ENCODE measurements at places on chromosomes 6 and 20.

DNA sequence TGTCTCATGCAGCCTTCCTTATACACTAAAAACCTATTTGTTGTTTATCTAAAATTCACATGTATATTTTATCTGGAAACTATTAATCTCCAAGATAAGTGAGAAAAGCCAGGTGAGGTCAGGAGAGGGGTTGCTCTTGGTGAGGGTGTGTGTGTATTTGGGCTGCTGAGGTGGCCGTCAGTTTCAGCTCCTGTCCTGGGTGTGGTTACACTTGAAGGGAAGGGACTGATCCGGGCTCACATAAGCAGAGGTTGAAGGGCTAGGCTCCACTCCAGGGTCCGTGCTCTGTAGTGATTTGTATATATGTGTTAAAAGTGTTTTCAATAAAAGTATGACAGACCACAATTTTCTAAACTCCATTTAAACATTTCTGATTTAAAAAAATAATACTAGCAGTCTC is 13.5 kb upstream of the SNAI1 start:
- ATAC-seq = no peak

DNA sequence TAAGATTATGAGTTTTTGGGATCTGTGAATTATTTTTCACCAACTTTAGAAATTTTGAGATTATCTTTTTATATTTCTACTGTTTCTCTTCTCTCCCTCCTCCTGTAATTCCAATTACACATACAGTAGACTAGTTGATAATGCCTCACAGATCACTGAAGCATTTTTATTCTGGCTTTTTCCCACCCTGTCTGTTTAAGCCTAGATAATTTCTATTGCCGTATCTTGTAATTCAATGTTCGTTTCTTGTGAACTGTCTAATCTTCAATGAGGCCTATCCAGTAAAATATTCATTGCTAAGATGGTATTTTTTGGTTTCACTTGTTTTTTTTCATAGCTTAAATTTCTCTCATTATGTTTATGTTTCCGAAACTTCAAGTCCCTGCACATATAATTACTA is 12.0 kb downstream of the MDN1 start:
- ATAC-seq = no peak

DNA sequence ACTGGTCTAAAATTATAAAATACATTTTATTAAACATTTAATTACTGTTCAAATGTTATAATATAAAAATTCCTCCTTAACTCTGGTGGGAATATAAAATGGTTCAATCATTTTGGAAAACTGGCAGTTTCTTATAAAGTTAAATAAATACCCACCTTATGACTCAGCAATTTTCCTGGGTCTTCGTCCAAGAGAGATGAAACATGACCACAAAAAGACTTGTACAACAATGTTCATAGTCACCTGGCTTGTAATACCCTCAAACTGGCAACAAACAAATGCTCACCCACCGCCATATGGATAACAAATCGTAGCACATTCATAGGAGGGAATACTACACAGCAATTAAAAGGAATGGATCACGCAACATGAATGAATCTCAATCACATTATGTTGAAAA is 66.0 kb upstream of the RIN2 start:
- no peak for ATAC-seq

GRCh38 chr6:157059781-157060180 is 263.5 kb downstream of the TMEM242 start:
- ATAC-seq = no peak

- ATAC-seq = no peak
Observed at GRCh38 chr6:13360671-13361540, 32.6 kb upstream of the TBC1D7 start.

DNA sequence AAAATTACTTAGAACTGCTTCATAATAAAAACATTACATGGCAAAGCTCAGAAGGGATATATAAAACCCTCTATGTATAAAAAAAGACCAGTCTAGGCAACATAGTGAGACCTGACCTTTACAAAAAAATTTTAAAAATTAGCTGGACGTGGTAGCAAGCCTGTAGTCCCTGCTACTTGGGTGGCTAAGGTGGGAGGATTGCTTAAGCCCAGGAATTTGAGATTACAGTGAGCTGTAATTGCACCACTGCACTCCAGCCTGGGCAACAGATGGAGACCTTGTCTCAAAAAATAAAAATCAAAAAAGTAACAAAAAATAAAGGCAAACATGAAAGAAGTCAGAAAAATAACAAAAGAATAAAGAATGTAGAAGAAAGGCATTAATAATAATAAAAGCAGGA is 21.5 kb upstream of the TPD52L1 start:
- no peak for ATAC-seq

DNA sequence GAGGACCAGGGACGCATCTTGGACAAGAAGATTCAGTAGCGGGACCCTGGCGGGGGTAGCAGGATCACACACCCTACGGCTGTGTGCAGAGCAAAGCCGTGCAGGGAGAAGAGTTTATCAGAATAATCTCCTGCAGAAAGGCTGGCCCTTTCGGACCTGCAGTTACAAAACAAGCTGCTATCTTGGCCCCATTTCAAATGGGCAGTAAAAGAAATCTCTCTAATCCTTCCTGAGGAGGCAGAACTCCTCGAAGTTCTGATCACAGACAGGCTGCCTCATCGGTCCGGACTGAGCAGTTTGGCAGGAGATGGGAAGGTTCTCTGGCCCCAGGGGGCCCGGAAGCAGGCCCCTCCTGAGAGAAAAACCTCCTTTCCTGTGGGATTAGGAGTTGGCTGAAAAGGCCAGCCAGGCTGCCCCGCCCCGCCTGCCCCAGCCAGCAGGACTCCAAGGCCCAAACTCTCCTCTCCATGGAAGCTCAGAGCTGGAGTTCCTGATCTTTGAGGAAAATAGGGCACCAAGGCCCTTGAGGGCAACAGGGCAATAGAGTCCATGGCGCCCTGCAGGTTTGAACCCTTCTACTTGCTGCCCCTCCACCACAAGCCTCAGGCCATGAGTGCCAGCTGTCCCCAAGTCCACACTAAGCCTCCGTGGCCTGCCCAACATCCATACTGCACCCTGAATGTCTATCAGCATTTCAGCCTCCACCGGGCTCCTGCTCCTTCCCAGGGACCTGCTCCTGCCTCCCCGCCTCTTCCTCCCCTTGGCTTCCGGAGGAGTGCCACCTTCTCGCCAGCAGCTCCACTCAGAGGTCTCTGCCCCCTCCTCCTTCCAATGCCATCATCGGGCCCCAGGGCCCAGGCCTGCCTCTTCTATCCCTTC is 141.3 kb downstream of the PREX1 start:
- ATAC-seq = no peak

GRCh38 chr6:16067568-16067967 is 61.3 kb upstream of the MYLIP start:
- no peak for ATAC-seq

DNA sequence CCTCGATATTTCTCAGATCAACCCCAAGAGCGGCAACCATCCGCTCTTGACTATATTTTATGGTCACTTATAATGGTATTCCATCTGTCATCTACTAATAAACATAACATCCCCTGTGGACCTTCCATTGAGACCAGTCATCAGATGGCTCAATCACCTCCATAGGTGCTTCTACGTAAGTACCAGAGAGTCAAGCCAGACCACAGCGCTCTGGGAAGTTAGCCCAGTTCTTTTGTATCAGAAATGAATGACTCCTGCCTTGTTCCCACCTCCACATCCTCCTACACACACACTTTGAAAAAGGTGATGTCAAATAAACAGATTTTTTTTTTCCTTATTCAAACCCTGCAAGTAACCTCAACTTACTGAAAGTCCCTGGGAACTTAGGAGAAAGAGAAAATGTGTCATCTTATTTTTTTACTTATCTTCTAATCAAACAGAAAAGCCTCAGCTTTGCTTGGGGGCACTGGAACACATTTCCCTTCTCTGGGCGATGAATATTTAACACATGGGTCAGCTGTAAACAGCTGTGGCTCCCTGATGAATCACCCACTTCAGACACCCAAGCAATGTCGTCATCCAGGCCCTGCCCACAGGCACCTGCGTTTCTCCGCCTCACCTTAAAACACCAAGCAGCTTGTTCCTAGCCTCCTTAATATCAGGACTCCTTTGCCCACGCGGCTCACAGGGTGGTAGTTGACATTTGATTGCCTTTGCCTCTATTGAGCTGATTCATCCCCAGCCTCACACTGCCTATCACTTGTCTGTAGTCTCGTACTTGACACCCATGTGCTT is 121.4 kb upstream of the LY86 start:
- ATAC-seq = peak; percentile 84

GRCh38 chr6:410555-411395 is 19.2 kb downstream of the IRF4 start:
- no peak for ATAC-seq

- ATAC-seq = no peak
Observed at GRCh38 chr20:2178318-2179232, 76.9 kb downstream of the STK35 start.

- no peak for ATAC-seq
Observed at GRCh38 chr6:129181001-129181400, 298.1 kb downstream of the LAMA2 start.

DNA sequence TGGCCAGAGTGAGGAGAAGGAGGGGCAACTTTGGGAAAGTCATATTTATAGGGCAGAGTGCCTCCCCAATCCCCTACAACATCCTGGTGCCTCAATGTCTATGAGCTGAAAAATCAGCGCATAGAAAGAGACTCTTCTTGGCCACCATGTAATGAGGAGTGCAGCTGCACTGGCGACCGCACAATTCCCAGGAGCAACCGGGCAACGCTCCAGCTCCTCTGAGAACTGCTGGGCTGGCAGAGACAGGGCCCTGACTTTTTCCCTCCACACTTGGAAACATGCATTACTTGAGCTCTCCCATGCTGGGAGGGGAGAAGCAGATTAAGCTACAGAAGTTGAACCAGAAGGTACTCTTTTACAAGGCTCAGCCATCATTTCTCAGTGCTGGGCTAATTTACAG is 31.4 kb upstream of the MARCKS start:
- ATAC-seq = no peak

DNA sequence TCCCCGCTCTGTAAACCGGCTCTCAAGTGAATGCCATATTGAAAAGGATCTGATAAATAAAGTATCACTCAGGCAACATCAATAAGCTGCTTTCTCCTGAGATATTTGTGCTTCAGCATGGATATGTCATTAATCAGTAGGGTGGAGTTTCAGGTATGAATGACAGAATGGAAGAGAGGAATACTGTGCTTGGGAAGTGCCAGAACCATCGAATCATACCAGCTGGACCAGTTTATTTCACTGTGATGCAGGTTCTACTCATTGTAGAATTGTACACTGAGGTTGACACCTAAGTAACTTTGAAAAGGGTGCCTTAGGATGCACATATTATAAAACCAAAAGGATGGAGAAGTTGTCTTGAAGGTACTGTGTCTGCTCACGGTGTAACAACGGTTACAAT is 17.9 kb upstream of the TBC1D7 start:
- peak; percentile 69 for ATAC-seq

- no peak for ATAC-seq
Observed at GRCh38 chr20:31473331-31474096, 1.4 kb downstream of the DEFB124 start.

GRCh38 chr6:40932366-40932765 is 106.7 kb downstream of the UNC5CL start:
- ATAC-seq = no peak

- ATAC-seq = no peak
Observed at GRCh38 chr6:25434921-25435320, 155.7 kb downstream of the CARMIL1 start.

DNA sequence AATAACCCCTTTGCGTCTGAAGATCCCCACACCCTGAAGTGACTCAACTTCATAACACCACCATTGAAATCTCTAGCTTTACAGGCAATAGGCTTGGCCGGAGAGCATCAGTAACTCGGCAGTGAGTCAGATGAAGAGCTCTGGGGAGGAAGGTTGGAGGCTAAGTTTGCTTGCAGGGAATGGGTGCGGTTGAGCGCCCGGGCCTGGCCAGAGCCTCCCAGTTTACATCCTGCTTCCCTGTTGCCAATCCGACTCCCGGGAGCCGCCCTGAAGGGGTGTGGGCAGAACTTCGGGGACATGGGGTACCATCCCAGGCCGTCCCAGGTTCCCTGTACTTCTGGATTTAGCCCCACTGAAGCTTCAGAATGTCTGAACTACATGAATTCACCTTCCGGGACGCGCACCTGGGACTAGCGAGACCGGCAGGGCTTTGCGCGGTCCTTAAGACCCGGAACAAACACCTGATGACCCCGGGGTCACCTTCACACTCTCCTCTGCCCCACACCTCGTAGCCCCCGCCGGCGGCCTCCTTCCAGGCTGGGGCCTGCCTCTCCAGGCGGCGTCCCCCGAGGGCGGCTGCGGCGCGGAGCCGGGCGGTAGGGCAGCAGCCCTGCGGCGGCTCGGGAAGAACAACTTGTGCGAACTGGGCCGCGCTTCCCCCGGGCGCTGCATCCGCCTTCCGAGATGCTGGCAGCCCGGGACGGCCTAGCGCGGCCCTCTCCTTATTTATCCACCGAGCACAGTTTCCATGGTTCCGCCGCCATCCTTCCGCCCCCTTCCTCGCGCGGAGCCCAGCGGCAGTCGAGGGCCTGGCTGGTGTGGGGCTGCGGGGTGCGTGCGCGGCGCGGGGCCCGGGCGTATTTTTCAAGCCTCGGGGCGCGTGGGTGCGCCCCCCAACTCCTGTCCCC is 56.6 kb upstream of the RREB1 start:
- ATAC-seq = peak; percentile 90

GRCh38 chr6:12342664-12343063 is 52.5 kb downstream of the EDN1 start:
- ATAC-seq = no peak

GRCh38 chr6:15288856-15289255 is 43.0 kb downstream of the JARID2 start:
- peak; percentile 19 for ATAC-seq

GRCh38 chr6:79657238-79657637 is 26.1 kb downstream of the SH3BGRL2 start:
- ATAC-seq = no peak

GRCh38 chr6:67606906-67607828 is 1027.9 kb upstream of the ADGRB3 start:
- ATAC-seq = no peak

DNA sequence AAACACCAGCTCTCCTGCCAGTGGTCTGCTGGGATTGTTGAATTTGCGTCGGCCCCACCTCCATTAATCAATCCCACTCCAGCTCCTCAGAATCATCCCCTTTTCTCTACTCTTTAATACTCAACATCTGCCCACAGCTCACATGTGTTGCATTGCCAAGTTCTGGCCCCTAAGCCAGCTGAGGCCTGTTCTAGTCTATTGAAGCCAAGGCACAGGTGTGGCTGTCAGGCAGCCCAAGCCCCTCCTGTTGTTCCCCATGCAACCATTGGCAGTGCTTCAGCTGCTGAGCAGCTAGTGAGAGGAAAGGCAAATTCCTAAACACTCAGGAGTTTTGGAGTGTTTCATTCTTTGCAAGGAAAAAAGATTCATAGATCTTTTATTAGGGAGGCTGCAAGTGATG is 128.0 kb upstream of the NT5E start:
- ATAC-seq = no peak

GRCh38 chr20:37498066-37498665 is 22.9 kb upstream of the NNAT start:
- no peak for ATAC-seq

GRCh38 chr6:30849903-30850651 is 34.2 kb upstream of the DDR1 start:
- no peak for ATAC-seq

DNA sequence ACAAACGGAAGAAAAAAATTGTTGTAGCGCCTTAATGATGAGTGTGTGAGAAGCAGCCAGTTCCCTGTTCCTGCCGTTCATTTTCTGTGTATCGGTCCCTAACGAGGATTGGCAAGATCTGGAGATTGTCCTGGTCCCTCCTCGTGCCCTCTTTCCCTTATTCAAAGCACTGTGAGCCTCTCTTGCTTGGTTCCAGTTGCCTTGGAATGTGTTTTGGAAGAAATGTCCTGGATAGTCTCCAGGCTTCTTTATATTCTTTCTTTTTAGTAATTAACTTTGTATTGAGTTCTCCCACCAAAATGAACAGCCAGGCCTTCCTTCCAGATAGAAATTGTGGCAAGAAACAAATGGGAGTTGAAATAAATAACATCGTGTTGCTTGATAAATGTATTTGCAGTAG is 348.3 kb downstream of the CDH26 start:
- no peak for ATAC-seq

Data from esophagus mucosa (tissue), 1 donor.